ENCODE measurements at places on chromosomes 4 and X. TPM values are rescaled to one million over a fixed set of nuclear protein-coding genes. Genes with fewer than 3 reads are reported as not detected.

The NXF3 gene
- total RNA-seq: not detected

DNA sequence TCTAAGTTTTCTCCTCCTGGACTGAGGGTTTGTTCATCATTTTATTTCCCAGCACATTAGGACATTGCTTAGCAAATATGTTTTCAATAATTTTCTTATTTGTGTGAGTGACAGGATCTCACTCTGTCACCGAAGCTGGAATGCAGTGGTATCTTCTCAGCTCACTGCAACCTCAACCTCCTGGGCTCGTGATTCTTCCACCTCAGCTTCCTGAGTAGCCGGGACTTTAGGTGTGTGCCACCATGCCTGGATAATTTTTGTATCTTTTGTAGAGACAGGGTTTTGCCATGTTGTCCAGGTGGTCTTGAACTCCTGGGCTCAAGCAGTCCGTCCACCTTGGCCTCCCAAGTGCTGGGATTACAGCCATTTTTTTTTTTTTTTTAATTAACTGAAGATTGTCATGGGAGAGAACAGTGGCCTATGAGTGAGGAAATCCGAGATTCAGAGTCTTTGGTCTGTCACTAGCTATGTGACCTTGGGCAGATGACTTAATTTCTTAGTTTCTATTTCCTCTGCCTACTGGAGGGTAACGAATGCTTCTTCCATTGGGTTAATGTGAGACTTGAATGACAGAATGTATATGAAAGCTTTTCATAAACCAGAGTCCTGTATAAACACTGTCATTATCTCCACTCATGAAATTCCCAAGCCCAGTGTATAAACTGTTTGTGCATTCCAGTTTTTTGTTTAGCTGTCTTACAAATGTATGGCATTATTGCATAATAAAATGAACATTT is 23.9 kb downstream of the MOB1B start:
- no peak overlapping the region for H3K27ac ChIP-seq
- no peak for DNase-seq
- no peaks in the 10 kb centered on the region for H3K27me3 ChIP-seq
- H3K4me3 ChIP-seq: peak overlapping the region; percentile 17

GRCh38 chr4:140689623-140690022 is 66.6 kb downstream of the TBC1D9 start:
- no peaks in the 10 kb centered on the region for H3K36me3 ChIP-seq
- H3K27ac ChIP-seq: no peak overlapping the region
- no peak for DNase-seq
- no peak overlapping the region for H3K4me3 ChIP-seq
- no peaks in the 10 kb centered on the region for H3K4me1 ChIP-seq

- no peak for DNase-seq
- H3K27me3 ChIP-seq: no peaks in the 10 kb centered on the region
- H3K27ac ChIP-seq: no peak overlapping the region
- H3K36me3 ChIP-seq: no peaks in the 10 kb centered on the region
- no peak overlapping the region for H3K4me3 ChIP-seq
These were observed 16.2 kb upstream of the FHL1 start for GRCh38 chrX:136130931-136131833.

DNA sequence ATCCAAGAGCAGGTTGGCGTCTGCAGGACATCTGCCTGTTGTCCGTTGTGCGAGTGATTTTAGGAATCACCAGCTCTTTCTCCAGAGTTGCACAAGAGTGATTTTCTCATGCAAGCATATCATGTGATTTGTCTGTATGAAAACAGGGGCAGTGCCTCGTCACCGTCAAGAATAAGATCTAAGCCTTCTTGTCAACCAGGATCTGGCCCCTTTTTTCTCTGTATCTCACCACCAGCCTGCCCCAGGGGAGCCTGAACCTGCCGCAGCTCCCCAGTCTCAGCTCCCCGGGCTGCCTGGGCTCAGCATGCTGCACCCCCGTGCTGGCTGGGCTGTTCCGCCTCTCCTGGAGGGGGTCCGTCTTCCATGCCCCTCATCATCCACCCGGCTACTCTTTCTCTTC is 90.5 kb downstream of the STOX2 start:
- no peak overlapping the region for H3K27ac ChIP-seq
- no peak overlapping the region for H3K4me3 ChIP-seq
- H3K4me1 ChIP-seq: no peaks in the 10 kb centered on the region
- peaks cover 2% of the 10 kb centered on the region for H3K27me3 ChIP-seq

The FAT4 gene
- 0.02 TPM for total RNA-seq

DNA sequence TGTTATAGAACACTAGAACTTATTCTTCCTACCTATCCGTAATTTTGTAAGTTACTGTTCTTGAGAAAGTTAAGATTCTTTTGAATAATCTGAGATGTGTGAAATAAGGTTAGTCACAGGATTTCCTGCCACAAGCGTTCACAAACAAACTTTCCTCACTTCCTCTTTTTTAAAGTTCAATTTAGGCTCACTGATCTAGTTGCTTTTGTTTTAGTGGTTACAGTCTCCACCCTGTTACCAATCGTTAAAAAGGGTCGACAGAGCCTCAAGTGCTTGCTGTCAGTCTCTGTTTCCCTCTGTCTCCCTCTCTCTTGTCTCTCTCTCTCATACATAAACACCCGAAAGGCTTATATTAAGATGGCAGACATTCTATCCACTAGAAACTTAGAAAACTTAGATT is 35.9 kb upstream of the STK26 start:
- H3K4me3 ChIP-seq: peak overlapping the region; percentile 53
- H3K27me3 ChIP-seq: no peaks in the 10 kb centered on the region
- peak; percentile 58 for DNase-seq
- H3K36me3 ChIP-seq: no peaks in the 10 kb centered on the region
- peak overlapping the region; percentile 15 for H3K27ac ChIP-seq

DNA sequence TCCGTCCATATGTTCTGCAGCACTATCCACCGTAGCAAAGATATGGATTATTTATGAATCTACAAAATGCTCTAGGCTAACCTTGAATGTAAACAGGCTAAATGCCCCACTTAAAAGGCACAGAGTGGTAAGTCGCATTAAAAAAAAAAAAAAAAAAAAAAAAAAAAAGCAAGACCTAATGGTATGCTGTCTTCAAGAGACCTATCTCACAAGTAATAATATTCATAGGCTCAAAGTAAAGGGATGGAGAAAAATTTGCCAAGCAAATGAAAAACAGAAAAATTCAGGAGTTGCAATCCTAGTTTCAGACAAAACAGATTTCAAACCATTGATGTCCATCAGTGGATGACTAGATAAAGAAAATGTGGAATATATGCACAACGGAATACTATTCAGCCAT is 139.4 kb downstream of the GLRA3 start:
- no peak for DNase-seq
- H3K4me3 ChIP-seq: no peak overlapping the region
- H3K4me1 ChIP-seq: no peaks in the 10 kb centered on the region
- H3K27me3 ChIP-seq: no peaks in the 10 kb centered on the region
- H3K36me3 ChIP-seq: no peaks in the 10 kb centered on the region
- H3K27ac ChIP-seq: no peak overlapping the region

DNA sequence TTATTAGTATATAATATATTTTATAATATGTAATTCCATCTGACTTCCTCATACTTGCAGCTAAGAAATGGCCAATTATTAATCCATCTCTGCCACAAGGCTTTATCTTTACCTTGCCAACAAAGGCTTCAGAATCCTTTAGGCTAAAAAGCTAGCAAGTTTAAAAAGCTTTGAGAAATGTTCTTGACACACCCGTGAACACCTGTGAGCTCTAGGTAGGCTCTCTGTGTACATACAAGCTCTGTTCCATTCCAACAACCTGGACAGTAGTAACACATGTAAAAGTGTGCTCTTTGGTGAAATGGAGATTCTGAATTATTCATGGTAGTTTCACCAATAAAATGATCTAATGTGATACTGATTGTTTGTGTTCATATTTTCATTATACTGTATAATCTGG is 49.7 kb upstream of the USP9X start:
- H3K27me3 ChIP-seq: no peaks in the 10 kb centered on the region
- H3K4me1 ChIP-seq: no peaks in the 10 kb centered on the region
- no peak overlapping the region for H3K4me3 ChIP-seq
- DNase-seq: no peak
- no peak overlapping the region for H3K27ac ChIP-seq

DNA sequence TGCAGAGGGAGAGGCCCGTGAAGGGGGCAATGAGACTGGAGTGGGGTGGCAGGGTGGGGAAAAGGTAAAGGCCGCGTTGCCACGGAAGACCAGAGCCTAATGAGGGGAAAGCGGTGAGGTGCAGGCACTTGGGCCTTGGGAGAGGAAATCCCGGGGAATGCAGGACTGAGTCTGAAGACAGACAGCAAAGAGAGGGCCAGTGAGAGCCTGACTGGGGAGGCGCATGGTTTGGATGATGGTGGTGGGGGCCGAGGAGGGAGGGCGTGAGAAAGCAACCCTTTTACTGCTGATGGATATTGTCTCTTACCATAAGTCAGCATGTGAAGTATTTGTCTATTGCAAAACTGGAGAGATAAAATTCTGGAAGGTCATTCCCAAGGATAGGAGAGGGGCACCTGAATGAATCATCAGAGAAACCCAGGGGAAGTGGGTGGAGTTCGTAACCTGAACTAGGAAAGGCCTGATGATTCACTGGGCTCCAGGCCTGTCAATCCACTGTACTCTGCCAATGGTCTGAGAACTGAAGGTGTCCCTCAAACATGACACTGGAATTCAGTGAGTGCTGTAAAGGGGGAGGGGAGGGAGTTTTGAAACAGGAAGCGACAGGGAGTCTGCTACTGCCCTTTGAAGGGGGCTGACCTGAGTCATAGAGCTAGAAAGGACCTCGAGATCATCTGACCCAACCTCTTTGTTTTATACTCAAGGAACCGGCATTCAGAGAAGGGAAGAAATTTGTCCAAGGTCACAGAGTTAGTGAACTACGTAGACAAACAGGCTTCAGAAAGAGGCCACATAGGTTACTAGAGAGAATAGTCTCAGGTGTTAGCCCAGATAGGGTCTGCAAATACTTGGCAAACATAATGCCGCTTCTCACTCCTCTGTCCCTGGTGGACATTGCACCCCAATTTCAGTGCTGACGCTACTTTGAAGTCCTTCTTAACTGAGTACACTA is 52.2 kb downstream of the NALF2 start:
- H3K27ac ChIP-seq: no peak overlapping the region
- H3K4me1 ChIP-seq: no peaks in the 10 kb centered on the region
- H3K36me3 ChIP-seq: no peaks in the 10 kb centered on the region
- no peak overlapping the region for H3K4me3 ChIP-seq
- DNase-seq: no peak
- no peaks in the 10 kb centered on the region for H3K27me3 ChIP-seq

DNA sequence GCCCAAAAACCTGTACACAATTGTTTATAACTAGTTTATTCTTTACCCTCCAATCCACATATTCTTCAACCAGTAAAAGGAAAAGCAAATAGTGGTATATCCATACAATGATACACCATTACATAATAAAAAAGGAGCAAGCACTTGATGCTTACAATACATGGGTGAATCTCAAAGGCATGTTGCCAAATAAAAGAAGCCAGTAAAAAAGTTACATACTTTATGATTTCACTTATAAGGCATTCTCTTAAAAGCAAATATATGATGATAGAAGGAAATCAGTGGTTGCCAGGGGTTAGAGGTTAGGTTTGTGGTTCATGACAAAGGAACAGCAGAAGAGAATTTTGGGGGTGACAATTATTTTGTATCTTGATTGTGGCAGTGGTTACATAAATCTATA is 896.1 kb upstream of the LCORL start:
- H3K4me1 ChIP-seq: no peaks in the 10 kb centered on the region
- H3K36me3 ChIP-seq: no peaks in the 10 kb centered on the region
- no peaks in the 10 kb centered on the region for H3K27me3 ChIP-seq
- no peak overlapping the region for H3K4me3 ChIP-seq

DNA sequence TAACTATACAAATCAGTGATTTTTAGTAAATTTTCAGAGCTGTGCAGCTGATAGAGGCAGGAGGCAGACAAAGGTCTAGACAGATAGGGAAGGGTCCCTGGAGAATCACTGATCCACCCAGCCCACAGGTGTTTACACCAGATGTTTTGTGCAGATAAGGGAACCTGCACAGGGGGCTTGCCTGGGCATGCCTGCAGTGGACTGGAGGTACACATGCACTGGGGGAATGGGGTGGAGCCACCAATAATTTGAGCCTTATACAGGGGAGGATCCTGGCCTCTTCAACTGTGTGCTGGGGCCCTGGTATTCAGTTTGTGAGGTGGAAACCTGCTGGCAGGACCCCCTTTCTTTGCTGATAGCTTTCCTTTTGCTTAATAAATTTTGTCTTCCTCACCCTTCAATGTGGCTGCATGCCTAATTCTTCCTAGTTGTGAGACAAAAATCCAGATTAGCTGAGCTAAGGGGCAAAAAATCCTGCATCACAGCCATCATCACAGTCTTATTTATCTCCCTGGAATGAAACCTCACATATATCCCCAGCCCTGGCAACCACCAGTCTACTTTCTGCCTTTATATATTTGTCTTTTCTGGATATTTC is 102.8 kb downstream of the KDM6A start:
- H3K27me3 ChIP-seq: no peaks in the 10 kb centered on the region
- H3K36me3 ChIP-seq: peaks cover 5% of the 10 kb centered on the region
- H3K4me1 ChIP-seq: peaks cover 7% of the 10 kb centered on the region
- H3K4me3 ChIP-seq: no peak overlapping the region
- peak; percentile 55 for DNase-seq

GRCh38 chrX:119677654-119677981 is 15.3 kb downstream of the SEPTIN6 start:
- H3K36me3 ChIP-seq: peaks cover 16% of the 10 kb centered on the region
- no peak for DNase-seq
- H3K4me3 ChIP-seq: peak overlapping the region; percentile 55
- H3K4me1 ChIP-seq: peaks cover 77% of the 10 kb centered on the region
- H3K27ac ChIP-seq: peak overlapping the region; percentile 97

GRCh38 chrX:14344172-14344940 is 185.0 kb upstream of the GLRA2 start:
- H3K4me1 ChIP-seq: no peaks in the 10 kb centered on the region

DNA sequence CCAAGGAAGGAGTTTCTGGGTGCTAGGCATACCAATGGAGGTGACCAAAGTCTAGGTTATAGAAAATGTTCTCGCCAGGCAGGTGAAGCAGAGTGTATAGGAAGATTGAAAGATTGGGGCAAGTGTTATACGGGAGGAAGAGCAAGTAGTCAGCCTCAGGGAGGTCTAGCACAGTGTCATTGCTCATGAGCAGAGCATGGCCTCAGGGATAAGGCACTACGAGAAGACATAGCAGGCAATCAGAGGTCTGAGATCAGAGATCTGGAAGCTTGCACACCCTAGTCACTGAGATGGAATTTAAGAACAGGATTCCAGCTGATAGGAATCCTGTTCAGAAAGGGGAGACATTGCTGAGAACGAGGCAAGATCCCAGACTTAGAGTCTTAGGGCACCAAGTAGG is 350.0 kb upstream of the CASK start:
- no peak for DNase-seq
- H3K27me3 ChIP-seq: no peaks in the 10 kb centered on the region

All from CD4-positive, CD25-positive, alpha-beta regulatory T cell (primary cell).